ENCODE measurements at places on chromosomes 3 and 15. TPM values are rescaled to one million over a fixed set of nuclear protein-coding genes. Genes with fewer than 3 reads are reported as not detected.

- no peaks in the 10 kb centered on the region for H3K27me3 ChIP-seq
- H3K4me1 ChIP-seq, result peaks cover 5% of the 10 kb centered on the region
- H3K27ac ChIP-seq, result no peak overlapping the region
- no peak for DNase-seq
Observed at GRCh38 chr15:75067123-75067830, 43.9 kb downstream of the PPCDC start.

GRCh38 chr3:70766301-70766700, 453.9 kb upstream of the MDFIC2 start:
- no peak overlapping the region for H3K4me3 ChIP-seq
- H3K36me3 ChIP-seq, result no peaks in the 10 kb centered on the region
- no peak for DNase-seq
- H3K4me1 ChIP-seq, result 0 out of 2 replicates have a peak, but pooled peaks cover 2% of the 10 kb centered on the region
- H3K27ac ChIP-seq, result no peak overlapping the region

- DNase-seq, result no peak
- no peaks in the 10 kb centered on the region for H3K27me3 ChIP-seq
- no peak overlapping the region for H3K4me3 ChIP-seq
- no peaks in the 10 kb centered on the region for H3K36me3 ChIP-seq
- peak overlapping the region; percentile 60 for H3K27ac ChIP-seq
- H3K4me1 ChIP-seq, result no peaks in the 10 kb centered on the region
Observed at GRCh38 chr3:50373146-50374051, 14.1 kb upstream of the TMEM115 start.

- H3K36me3 ChIP-seq, result no peaks in the 10 kb centered on the region
- H3K4me1 ChIP-seq, result no peaks in the 10 kb centered on the region
- no peak overlapping the region for H3K27ac ChIP-seq
Observed at GRCh38 chr3:169137076-169137475, 526.4 kb downstream of the MECOM start.

GRCh38 chr3:155382396-155383042, 89.0 kb upstream of the STRIT1 start:
- no peak overlapping the region for H3K27ac ChIP-seq
- peak overlapping the region; percentile 32 for H3K4me3 ChIP-seq
- DNase-seq, result peak; percentile 69
- H3K36me3 ChIP-seq, result no peaks in the 10 kb centered on the region
- no peaks in the 10 kb centered on the region for H3K4me1 ChIP-seq
- H3K27me3 ChIP-seq, result no peaks in the 10 kb centered on the region

GRCh38 chr3:37673401-37673800, 188.3 kb upstream of the CTDSPL start:
- no peak overlapping the region for H3K4me3 ChIP-seq
- no peaks in the 10 kb centered on the region for H3K27me3 ChIP-seq
- no peak overlapping the region for H3K27ac ChIP-seq
- H3K36me3 ChIP-seq, result no peaks in the 10 kb centered on the region
- peaks cover 44% of the 10 kb centered on the region for H3K4me1 ChIP-seq

DNA sequence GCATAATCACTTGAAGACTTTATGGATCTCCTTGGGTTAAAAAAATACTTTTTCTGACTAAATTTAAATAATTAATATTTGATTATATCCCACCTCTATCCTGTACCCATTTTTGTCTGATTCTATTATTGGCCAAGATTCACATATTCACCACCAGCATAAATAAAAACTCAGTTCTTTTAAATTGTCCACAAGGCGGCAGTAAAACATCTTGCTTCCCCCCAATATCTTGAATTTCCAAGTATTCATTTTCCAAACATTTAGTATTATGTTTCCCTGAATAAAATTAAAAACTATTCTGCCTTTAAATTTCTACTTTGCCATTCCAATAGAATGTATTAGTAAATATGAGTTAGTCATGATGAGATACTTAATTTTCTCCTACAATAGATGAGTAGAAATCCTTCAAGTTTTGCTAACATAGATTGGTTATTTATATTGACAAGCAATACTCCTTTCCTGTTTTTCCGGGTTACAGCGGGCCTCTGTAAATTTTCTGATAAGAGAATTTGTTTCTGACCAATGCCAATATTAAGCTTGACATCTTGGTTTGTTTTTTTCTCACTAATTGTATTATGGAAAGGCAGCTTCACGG, 218.7 kb upstream of the MDFIC2 start:
- no peak overlapping the region for H3K27ac ChIP-seq
- no peak overlapping the region for H3K4me3 ChIP-seq
- H3K36me3 ChIP-seq, result no peaks in the 10 kb centered on the region
- H3K4me1 ChIP-seq, result no peaks in the 10 kb centered on the region
- peak; percentile 33 for DNase-seq

- no peak overlapping the region for H3K27ac ChIP-seq
- H3K27me3 ChIP-seq, result no peaks in the 10 kb centered on the region
- peaks cover 22% of the 10 kb centered on the region for H3K36me3 ChIP-seq
- H3K4me1 ChIP-seq, result no peaks in the 10 kb centered on the region
Observed at GRCh38 chr15:71821547-71822129, 11.3 kb downstream of the NR2E3 start.

DNA sequence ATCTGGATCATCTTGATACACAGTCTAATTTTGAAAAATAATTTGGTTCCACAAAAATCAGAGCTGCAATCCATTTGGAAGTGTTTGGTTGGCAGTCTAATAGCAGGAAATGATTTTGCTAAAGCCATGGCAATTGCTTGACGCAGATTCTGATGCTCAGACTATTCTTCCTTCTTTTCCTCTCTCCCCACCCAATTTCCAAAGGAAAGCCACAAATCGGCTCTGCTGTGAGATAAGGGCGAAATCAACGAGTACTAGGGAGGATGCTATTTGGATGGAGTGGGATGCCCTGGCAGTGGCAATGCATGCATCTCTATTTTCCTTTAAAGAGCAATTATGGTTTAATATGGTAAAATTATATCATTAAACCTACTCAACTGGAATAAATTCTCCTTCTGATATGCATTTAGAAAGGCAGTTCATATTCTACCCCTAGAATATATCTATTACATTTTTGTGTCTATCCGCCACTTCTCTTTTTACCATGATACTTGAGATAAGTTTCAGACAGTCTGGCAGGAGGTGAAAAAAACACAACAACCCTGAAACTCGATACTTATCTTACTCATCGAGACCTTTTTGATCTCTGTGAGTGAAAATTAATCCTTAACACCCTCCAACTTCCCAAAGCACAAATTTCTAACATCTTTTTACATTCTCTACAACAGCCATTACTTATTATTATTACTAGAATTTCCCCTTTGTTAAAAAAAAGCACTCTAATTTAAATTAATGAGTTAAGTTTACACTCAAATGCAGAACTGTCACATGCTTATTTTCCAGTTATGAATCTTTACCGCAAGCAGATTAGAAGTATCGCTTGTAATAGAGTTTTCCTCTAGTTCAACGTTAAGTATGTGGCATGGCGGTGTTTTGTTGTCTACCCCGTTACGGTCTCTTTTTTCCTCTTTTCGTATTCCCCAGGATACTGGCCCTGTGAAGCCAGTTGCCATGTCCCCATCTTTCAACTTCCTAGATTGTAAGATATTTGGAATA, 433.3 kb downstream of the FOXP1 start:
- H3K4me1 ChIP-seq, result no peaks in the 10 kb centered on the region
- no peak overlapping the region for H3K27ac ChIP-seq
- peak; percentile 21 for DNase-seq
- no peaks in the 10 kb centered on the region for H3K27me3 ChIP-seq
- H3K36me3 ChIP-seq, result no peaks in the 10 kb centered on the region

- no peak overlapping the region for H3K4me3 ChIP-seq
- no peaks in the 10 kb centered on the region for H3K36me3 ChIP-seq
Observed at GRCh38 chr15:52193791-52194190, 2.6 kb upstream of the GNB5 start.

DNA sequence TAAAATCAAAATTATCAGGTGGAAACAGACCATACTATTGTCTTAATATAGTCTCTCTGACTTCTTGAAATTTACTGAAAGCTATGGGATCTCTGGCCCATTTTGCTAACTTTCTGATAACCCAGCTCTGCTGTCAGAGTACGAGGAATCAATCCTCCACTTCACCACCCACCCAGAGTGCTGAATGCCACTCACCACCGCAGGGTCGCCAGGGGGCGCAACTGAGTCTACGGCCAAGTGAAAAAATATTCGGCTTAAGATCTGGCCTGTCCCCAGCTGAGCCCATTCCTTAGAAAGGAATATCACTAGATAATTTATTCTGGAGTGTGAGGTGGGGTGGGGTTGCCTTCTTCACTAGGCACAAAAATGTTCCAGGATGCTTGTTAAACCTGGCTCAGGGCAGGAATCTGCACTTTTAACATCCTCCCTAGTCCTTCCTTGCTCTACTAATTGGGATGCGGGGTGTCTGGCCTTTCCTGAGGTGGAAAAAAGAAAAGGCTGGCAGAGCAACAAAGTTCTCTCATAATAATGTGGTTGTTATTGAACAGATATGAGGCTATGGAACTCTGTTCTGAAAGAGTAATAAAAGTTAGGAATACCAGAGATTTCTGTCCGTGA, 520.6 kb downstream of the MFSD1 start:
- no peaks in the 10 kb centered on the region for H3K36me3 ChIP-seq
- 0 out of 2 replicates have a peak, but pooled peaks cover 6% of the 10 kb centered on the region for H3K27me3 ChIP-seq
- H3K4me1 ChIP-seq, result no peaks in the 10 kb centered on the region
- H3K4me3 ChIP-seq, result peak overlapping the region; percentile 40
- peak; percentile 10 for DNase-seq

- no peaks in the 10 kb centered on the region for H3K4me1 ChIP-seq
- H3K27ac ChIP-seq, result no peak overlapping the region
- no peaks in the 10 kb centered on the region for H3K27me3 ChIP-seq
- no peaks in the 10 kb centered on the region for H3K36me3 ChIP-seq
- no peak overlapping the region for H3K4me3 ChIP-seq
- no peak for DNase-seq
Observed at GRCh38 chr3:13011573-13012220, 61.5 kb downstream of the IQSEC1 start.

- no peaks in the 10 kb centered on the region for H3K27me3 ChIP-seq
- no peaks in the 10 kb centered on the region for H3K36me3 ChIP-seq
- no peak overlapping the region for H3K4me3 ChIP-seq
- no peaks in the 10 kb centered on the region for H3K4me1 ChIP-seq
- no peak for DNase-seq
Observed at GRCh38 chr3:124213641-124214040, 221.7 kb upstream of the ROPN1 start.

- no peak overlapping the region for H3K27ac ChIP-seq
- no peaks in the 10 kb centered on the region for H3K27me3 ChIP-seq
- H3K36me3 ChIP-seq, result peaks cover 64% of the 10 kb centered on the region
- H3K4me1 ChIP-seq, result no peaks in the 10 kb centered on the region
Observed at GRCh38 chr3:142768338-142768737, 44.5 kb downstream of the TRPC1 start.

- no peaks in the 10 kb centered on the region for H3K27me3 ChIP-seq
- H3K4me1 ChIP-seq, result peaks cover 23% of the 10 kb centered on the region
- peaks cover 3% of the 10 kb centered on the region for H3K36me3 ChIP-seq
- no peak overlapping the region for H3K27ac ChIP-seq
- DNase-seq, result no peak
Observed at GRCh38 chr3:52077925-52078324, 21.6 kb upstream of the DUSP7 start.

DNA sequence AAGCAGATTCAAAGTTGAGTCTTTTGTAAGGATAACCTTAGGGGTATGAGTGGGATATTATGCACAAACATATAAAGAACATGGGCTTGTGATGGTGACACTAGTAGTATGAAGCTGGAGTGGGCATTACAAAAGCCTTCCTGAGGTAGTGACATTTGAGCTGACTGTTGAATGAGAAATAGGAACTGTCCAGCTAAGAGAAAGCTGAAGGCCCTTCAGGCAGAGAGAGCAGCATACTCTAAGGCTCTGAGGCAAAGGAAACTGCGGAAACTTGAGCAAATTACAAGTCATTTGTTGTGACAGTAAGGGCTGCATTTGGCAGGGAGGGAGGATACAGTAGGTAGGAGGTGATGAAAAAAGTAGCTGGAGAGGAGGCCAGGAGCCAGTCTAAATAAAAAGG, 190.7 kb upstream of the CD96 start:
- H3K27me3 ChIP-seq, result no peaks in the 10 kb centered on the region
- no peak for DNase-seq
- no peaks in the 10 kb centered on the region for H3K36me3 ChIP-seq
- no peaks in the 10 kb centered on the region for H3K4me1 ChIP-seq
- no peak overlapping the region for H3K27ac ChIP-seq

- H3K27me3 ChIP-seq, result no peaks in the 10 kb centered on the region
- no peaks in the 10 kb centered on the region for H3K36me3 ChIP-seq
- no peak overlapping the region for H3K27ac ChIP-seq
Observed at GRCh38 chr15:86797135-86797534, 717.5 kb downstream of the AGBL1 start.

GRCh38 chr15:69957175-69957574, 140.5 kb downstream of the TLE3 start:
- H3K27me3 ChIP-seq, result no peaks in the 10 kb centered on the region
- no peak for DNase-seq
- H3K36me3 ChIP-seq, result no peaks in the 10 kb centered on the region
- H3K4me1 ChIP-seq, result no peaks in the 10 kb centered on the region

DNA sequence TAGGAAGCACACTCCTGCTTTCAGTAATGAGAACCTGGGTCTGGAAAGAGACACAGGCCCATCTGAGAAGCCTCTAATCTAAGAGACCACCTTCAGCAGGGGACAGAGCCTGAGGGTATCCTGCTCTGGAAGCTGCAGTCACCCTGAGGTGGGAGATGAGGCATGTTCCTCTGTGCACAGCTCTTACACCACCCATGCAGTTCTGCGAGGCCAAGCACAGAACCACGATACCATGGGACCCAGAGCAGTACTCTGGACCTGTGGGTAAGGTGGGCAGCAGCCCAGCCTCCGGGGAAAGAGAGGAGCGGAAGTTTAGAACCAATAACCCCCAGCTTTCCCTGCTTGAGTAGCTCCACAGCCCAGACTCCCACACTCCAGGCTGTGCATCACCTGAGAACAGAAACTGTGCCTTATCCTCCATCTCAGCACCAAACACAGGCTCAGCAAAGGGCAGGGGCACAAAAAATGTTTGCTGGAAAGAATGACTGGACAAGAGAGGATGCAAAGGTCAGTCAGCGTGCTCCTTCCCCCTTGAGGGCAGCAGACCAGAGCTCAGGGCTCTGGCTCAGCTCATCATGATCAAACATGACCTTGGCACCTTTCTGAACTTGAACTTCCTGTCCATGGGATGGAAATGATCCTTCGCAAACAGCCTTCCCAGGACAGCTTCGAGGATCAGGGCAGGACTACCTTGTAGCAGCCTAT, 43.1 kb downstream of the RBPMS2 start:
- H3K27me3 ChIP-seq, result no peaks in the 10 kb centered on the region
- DNase-seq, result peak; percentile 23
- H3K27ac ChIP-seq, result no peak overlapping the region
- H3K4me3 ChIP-seq, result no peak overlapping the region
- H3K36me3 ChIP-seq, result no peaks in the 10 kb centered on the region
- no peaks in the 10 kb centered on the region for H3K4me1 ChIP-seq

GRCh38 chr15:36598529-36599177, 19.2 kb downstream of the CDIN1 start:
- H3K27me3 ChIP-seq, result no peaks in the 10 kb centered on the region
- DNase-seq, result no peak
- H3K36me3 ChIP-seq, result no peaks in the 10 kb centered on the region

- H3K36me3 ChIP-seq, result no peaks in the 10 kb centered on the region
- peak; percentile 80 for DNase-seq
- peak overlapping the region; percentile 74 for H3K4me3 ChIP-seq
- no peaks in the 10 kb centered on the region for H3K27me3 ChIP-seq
- peaks cover 10% of the 10 kb centered on the region for H3K4me1 ChIP-seq
Observed at GRCh38 chr15:29821416-29822099, 710 bp downstream of the TJP1 start.

The RGMA gene
- polyA plus RNA-seq, result 0.76 TPM

The ZCWPW2 gene
- 0.13 TPM for polyA plus RNA-seq

The DOCK3 gene
- polyA plus RNA-seq, result 0.05 TPM

The TMEM207 gene
- not detected for polyA plus RNA-seq

The GPR27 gene
- polyA plus RNA-seq, result 0.16 TPM

The COL7A1 gene
- polyA plus RNA-seq, result 7.1 TPM

The CHAC1 gene
- 9.3 TPM for polyA plus RNA-seq

The CD276 gene
- 60.1 TPM for polyA plus RNA-seq

The THOC7 gene
- 35.6 TPM for polyA plus RNA-seq

The SATB1 gene
- polyA plus RNA-seq, result 12.6 TPM

The ZBTB20 gene
- polyA plus RNA-seq, result 0.43 TPM

The NEK10 gene
- 1.0 TPM for polyA plus RNA-seq

The GOLGA6L7 gene
- polyA plus RNA-seq, result not detected
